Colonic mucosa (tissue), 4 donors: ENCODE measurements at places on chromosomes 6 and 20. TPM values are rescaled to one million over a fixed set of nuclear protein-coding genes. Genes with fewer than 3 reads are reported as not detected.

Gene SLC17A1
- total RNA-seq: not detected

DNA sequence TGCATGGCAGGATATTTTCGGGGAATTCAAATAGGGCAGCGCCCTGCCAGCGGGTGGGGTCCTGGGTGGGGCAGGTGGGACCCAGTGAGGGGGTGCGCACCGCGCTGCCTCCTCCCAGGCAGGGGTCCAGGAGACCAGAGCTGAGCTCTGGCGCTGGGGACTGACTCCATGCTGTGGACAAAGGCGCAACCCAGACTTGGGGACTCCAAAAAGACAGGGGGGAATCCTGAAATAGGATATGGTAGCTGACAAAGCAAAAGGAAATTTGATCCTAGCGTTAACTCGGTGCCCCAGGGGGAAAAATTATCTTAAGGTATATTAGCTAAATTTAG lies 23.6 kb downstream of the TFAP2A start:
- no peak for DNase-seq

DNA sequence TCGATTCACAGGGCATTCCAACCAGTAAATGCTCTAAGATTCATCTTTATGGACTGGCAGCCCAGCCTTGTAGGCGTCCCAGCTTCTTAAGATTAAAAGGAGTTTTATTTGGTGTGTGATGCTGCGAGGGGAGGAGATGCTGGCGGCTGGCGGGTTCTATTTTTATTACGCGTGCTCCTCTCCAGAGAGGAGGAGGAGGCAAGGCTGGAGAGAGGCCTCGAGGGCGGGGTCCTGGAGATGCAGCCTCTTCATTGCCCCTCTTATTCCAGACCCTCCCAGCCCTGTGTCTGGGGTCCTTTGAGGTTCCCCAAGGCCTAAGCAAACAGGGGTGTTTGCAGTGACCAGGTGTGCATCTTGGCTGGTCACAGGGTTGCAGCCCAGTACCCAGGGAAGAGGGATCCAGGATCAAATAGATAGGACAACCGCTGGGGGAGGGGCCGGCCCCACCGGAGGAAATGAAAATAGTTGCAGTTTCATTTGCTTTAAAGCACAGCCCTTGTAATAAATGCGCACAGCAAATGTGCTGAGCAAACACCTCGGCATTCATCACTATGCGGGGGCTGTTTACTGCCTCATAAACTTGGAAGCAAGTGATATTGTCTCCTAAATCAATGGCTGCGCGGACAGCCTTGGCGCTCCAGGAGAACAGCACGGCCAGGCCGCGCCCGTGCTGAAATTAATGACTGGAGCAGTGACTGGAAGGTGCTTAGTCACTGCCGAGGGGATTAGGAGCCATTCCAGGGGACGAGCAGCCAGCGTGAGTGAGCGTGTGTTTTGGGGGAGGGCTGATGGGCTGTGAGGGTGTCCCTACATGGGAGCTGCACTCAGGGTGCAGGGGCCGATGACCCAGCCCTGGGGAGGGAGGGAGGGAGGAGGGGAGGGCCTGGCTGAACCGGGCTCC lies 83.0 kb downstream of the TMEM242 start:
- DNase-seq: peak; percentile 71

- no peak for DNase-seq
These were observed 13.5 kb downstream of the PLAGL2 start for GRCh38 chr20:32193996-32194395.

DNA sequence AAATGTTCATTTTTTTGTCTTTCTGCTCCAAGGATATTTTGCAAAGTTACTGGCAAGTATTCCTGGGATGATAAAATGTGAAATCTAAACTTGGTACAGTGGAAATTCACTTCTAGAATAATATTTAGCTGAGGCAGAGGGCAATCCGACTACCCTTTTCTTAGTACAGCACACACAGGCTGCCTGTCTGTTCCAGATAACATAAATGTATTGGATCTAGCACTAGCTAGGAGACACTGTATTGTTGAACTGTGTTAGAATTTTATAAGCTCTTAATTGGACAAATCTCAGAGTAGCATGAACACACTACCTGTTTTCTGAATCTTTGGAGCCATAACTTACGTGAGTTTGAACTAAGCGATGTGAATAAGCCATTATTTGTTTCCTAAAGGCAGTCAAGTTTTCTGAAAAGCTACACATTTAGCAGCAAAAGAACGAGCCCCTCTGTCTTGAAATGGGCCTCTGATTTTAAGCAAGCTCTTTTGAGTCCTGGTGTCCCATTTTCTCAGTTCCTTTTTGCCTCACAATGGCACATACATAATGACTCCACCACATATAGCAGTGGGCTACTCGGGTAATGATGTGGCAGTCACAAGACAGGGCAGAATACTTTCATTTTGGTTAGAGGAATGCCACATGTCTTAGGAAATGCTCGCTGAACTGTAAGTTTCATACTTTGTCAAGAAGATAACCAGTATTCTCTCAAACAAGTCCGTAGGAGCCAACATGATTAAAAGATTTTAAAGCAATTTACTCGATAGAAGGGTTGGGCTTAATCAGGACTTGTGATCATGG lies 116.5 kb upstream of the ESR1 start:
- no peak for DNase-seq

DNA sequence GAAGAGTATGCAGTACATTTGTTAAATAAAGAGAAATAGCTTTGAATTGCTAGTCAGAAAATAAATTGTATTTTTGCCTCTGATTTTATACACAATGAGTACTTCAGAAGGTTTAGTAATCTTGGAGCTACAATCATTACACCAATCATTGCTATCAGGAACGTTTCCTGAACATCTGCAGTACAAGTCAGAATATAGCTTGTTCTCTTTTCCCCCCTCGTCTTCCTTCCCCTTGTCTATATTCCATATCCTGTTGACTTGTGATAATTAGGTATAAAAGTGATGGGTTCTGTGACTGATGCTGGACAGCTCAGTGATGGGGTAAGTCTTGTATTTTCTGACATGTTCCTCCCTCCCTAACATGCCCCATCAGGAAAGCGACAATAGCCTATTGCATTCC lies 94.0 kb downstream of the AHI1 start:
- DNase-seq: no peak

DNA sequence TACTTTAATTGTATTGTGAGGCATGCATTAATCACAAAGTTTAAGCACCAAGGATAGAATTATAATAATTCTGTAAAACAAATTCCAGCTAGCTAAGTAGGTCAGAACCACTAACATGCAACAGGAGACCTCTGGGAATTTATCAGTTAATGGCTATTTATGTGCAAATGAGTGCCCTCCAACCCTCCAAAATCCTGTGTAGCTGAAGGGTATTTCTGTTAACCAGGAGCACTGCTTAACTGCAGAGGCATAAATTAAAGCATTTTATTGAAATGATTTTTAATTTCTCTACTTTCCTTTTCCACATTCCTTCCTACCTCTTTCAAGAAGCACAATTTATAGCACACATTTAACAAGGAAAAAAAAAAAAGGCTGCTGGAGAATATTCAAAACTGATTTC lies 77.0 kb downstream of the MMS22L start:
- DNase-seq: no peak

- DNase-seq: no peak
These were observed 31.7 kb upstream of the GNRH2 start for GRCh38 chr20:3011752-3012151.

DNA sequence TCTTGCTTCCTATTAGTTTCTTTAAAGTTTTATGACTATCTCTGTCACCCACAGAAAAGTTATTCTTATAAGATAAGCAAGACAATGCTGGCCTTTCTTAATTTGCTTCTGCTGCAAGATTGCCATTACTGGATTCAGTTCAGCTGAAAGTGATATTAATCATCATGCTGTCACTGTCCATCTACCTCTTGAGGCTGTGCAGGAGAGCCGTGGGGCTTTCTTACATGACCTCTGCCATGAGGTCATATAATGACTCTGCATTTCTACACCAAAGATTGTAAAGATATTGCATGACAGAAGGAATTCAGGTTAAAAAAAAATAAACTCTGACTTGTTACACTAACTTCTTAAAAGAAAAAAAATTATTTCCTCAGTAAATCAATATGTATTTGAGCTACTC lies 106.9 kb downstream of the TRDN start:
- DNase-seq: no peak

GRCh38 chr6:156400487-156400886 lies 376.7 kb upstream of the ARID1B start:
- DNase-seq: no peak

- no peak for DNase-seq
These were observed 96.6 kb upstream of the NXT1 start for GRCh38 chr20:23254034-23254433.

- DNase-seq: no peak
These were observed 37.5 kb downstream of the YTHDF1 start for GRCh38 chr20:63178446-63178820.

Gene SLC17A3
- not detected for total RNA-seq

- no peak for DNase-seq
These were observed 137.2 kb upstream of the CENPW start for GRCh38 chr6:126202707-126203106.

Gene TNNC2
- 3.8 TPM for total RNA-seq

GRCh38 chr20:6418732-6419131 lies 295.9 kb upstream of the FERMT1 start:
- no peak for DNase-seq

Gene DEFB124
- total RNA-seq: not detected

- DNase-seq: no peak
These were observed 28.1 kb upstream of the PAQR8 start for GRCh38 chr6:52333840-52334200.

Gene SLC12A5
- not detected for total RNA-seq

DNA sequence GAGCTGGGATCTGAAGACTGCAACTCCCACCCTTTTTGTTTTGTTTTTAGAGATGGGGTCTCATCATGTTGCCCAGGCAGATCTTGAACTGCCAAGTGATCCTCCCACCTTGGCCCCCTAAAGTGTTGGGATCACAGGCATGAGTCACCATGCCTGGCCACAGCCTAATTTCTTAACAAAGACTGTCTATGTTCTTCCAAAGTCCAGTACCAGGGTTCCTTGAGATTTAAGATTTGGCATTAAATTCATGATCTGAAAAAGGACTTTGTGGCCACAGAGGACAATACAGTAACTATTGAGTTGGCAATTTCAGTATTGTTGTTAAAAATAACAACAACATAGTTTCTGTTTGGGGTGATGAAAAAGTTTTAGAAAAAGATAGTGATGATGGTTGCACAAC lies 28.7 kb upstream of the BEND3 start:
- DNase-seq: no peak

GRCh38 chr6:20400456-20401204 lies 1.0 kb upstream of the E2F3 start:
- no peak for DNase-seq

GRCh38 chr20:10720565-10720964 lies 46.8 kb upstream of the JAG1 start:
- no peak for DNase-seq

- no peak for DNase-seq
These were observed 129.1 kb upstream of the DOK5 start for GRCh38 chr20:54346276-54346675.

GRCh38 chr6:40743226-40743625 lies 156.1 kb upstream of the LRFN2 start:
- no peak for DNase-seq

DNA sequence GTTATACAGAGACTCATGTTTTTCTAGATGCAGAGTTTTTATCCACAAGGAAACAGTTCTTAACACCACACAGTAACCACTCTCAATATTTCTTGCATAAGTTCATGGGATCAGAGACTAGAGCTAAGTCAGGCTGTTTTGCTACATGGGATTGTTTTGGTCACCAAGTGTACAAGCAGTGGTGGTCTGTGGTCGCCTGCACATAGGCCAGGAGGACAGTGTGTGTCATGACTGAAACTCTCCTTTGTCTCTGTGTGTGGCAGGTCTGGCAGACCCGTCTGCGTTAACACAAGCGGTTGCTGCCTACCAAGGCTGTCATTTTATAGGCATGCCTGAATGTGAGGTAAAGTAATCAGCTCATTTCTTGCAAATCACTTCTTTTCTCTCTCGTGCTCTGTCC lies 18.9 kb downstream of the WRNIP1 start:
- no peak for DNase-seq

Gene ECT2L
- total RNA-seq: not detected

Gene MAP7
- 69.4 TPM for total RNA-seq

DNA sequence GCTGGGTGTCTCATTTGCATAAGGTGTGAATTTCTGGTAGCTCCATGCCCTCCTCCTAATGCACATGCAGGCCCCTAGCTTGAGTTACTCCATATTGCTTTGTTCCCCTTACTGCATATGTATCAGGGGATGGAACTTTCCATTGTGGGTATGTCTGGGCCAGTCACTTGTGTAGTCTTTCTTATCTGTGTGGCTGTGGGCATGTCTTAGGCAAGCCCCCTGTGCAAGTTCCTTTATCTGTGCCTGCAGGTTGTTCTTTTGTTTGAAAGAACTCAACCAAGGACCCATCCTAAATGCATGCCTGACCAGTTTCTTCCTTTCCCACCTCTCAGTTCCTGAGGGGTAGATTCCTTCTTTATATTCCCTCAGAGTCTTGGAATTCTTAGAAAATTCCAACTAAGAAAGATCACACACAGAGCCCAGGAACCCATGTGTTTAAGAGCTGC lies 23.6 kb downstream of the MBOAT1 start:
- no peak for DNase-seq

Gene CCM2L
- 1.1 TPM for total RNA-seq

GRCh38 chr6:13135152-13135551 lies 193.2 kb downstream of the TBC1D7 start:
- DNase-seq: no peak

Gene SIRPD
- total RNA-seq: not detected

DNA sequence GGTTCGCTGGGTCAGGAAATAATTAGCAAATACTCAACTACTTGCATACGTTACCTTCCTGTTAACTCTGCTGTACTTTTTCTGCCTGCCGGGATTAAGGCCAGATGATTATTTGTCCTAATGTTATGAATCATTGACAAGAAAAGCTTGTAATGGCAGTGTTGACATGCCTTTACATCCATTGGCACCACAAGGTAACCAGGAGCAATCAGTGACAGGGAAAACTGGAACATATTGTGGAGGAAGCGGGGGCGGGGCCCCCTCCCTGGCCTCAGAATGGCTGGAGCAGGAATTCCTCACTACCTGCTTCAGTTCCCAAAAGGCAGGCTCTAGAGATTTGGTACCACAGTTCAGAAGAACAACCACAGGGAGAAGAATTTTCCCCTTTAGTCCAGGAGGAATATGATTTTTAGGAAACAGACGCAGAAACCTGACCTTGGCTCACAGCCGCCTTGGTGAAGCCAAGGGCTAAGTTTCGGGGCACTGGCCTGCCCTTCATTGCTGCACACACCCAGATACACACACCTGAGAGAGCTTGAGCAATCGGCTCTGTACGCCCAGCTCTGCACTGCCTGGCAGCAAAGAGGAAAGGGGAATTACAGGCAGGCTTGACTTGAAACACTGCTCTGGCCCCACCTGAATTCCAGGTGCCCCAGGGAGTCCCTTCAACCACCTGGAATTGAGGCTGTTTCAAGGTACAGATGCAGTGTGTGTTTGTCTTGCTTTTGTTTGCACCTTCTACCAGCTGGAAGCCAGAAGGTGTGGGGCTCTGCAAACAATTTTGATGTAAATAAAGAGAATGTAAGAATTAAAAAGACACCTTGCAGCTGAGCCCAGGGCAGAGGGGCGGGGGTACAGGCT lies 89.8 kb downstream of the MYB start:
- peak; percentile 86 for DNase-seq

Gene GLP1R
- not detected for total RNA-seq

Gene ASIP
- total RNA-seq: not detected
